Fibroblast of skin of right biceps (primary cell): ENCODE measurements at places on chromosomes 16 and 17.

DNA sequence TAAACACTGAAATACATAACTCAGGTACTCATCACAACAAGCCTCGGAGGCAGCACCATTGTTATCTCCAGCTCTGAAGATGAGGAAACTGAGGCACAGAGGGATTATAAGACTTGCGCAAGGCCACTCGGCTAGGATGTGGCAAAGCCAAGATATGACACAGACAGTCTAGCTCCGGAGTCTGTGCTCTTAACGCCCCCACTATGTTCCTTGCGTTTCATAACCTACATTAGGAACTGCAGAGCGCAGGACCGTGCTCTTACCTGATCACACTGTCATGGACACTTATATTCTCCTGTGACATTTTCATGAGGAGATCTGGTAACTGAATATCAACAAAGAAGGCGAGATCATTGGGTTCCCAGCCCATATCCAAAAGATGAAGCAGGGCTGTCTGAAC is 85.1 kb downstream of the ZZEF1 start:
- no peak for DNase-seq

DNA sequence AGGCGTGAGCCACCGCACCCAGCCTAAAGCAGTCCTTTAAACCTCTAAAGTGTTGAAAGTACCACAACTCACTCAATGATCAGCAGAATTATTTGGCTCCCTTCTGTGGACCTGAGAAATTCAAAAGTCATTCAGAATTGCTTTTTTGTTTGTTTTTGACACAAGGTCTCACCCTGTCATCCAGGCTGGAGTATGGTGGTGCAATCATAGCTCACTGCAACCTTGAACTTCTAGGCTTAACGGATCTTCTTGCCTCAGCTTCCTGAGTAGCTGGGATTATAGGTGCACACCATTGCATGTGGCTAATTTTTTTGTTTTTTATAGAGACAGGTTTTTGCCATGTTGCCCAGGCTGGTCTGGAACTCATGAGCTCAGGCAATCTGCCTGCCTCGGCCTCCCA is 44.3 kb downstream of the TRAF4 start:
- DNase-seq, result no peak

- DNase-seq, result no peak
These were observed 346.2 kb upstream of the ASIC2 start for GRCh38 chr17:33639103-33639880.

- DNase-seq, result no peak
These were observed 117.9 kb upstream of the TNRC6C start for GRCh38 chr17:77840513-77841165.

GRCh38 chr17:39304188-39304587 is 78.4 kb upstream of the STAC2 start:
- DNase-seq, result no peak

DNA sequence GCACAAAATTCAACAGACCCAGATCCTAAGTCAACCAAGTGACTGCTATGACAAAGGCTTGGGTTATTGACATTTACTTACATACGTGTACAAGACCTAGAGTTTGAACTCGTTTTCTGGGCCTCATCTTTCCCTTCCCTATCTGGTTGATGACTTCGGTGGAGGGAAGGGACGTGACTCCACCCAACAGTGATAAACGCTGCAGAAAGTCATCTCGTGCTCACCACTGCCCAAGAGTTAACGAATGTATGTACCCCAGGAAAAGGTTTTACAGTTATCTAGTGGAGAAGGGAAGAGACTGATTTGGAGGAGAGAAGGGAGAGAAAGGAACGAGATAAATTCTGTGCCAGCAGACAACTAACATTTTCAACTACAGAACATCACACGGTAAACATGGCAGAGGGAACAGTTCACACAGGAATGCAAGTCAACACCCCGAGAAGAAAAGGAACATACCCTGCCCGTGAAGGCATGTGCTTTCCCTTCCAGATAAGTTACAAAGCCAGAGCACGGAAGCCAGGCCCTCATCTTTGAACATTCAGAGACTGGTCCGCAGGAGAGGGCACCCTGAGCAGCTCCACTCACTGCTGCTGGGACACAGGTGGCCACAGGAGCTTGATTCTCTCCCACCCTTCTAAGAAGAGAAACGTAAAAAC is 13.9 kb upstream of the CYTH1 start:
- no peak for DNase-seq

- DNase-seq, result no peak
These were observed 7.1 kb upstream of the BAIAP2 start for GRCh38 chr17:81027591-81028505.

GRCh38 chr17:43368740-43369506 is 29.9 kb upstream of the ARL4D start:
- DNase-seq, result peak; percentile 86

GRCh38 chr17:56893503-56893902 is 20.3 kb downstream of the TRIM25 start:
- no peak for DNase-seq

DNA sequence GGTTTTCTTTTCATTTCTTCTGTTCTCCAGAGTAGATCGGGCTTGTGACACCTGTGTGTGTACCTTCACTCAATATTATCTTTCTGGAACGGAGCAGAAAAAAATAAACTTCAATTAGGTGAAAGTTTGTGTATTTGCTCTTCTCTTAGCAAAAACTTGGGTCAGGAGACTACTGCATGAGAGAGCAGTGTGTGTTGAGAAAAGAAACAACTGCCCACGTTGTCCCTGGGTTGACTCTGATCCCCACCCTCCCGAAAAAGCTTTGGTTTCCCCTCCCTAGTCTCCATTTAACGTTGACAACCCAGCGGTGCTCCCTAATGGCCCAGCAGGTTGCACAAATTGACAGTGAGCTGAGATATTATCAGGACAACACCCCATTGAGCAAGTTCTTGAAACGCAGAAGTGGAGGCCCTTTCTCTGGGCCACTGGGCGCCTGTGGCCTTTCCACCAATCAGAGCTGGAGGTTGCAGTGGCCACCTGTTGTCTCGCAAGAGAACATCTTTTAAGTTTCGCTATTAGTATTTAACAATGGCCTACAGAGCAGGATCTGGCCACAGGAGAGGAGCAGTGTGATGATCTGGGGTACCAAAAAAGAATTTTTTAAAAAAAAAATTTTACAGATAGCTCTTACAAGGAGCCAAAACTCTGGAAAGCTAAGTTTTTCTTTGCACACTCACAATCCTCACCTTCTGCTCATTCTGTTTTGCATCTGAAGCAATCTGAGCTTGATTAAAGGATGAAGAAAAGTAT is 1.5 kb upstream of the TOX3 start:
- DNase-seq, result no peak

DNA sequence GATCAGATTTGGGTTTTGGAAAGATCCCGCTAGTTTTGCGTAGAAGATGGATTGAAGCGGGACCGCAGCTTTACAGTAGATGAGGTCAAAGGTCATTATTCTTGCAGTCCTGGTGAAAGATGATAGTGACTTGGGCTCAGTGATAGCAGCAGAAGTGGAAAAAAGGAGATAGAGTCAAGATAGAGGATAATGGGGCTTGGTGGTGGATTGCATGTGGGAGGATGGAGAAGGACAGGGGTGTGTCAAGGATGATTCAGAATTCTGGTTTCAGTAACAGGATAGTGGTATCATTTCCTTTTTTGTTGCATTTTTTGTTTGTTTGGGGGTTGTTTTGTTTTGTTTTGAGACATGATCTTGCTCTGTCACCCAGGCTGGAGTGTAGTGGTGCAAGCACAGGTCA is 28.7 kb downstream of the CHD9NB start:
- DNase-seq, result no peak

- no peak for DNase-seq
These were observed 56.8 kb upstream of the ZNF423 start for GRCh38 chr16:49912721-49913120.

DNA sequence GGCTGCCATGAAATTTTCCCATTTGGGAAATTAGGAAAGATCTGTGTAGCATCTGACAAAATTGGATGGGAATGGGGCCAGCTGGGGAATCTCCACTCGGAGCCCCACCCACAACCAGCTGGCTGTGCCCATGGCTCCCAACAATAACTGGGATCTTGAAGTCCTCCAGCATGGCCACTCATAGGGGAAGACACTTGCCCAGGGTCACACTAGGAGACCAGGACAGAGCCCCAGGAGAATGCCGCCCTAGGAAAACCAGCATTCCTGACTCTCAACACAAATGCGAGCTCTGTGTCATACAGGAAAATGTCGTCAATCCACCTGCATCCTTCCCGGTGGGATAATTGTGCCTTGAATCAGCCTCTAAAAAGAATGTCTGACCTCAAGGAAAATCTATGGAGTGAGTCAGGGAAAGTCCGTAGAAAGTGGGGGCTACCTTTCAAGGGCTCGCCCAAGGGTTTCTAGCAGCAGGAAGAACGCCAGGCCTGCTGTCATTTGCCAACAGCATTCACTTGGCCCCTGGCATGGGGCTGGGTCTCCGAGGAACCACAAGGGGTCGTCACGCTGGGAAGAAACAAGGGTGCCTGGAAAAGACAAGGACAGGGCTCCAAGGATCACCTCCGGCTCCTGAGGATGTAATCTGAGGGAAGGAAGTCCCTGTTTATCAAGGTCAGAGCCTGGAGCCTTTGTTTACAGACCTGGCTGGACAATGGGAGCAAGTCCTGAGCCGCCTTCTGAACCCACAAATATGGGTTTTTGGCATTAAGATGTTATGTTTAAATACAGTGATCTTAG is 15.9 kb downstream of the CDH5 start:
- peak; percentile 92 for DNase-seq

DNA sequence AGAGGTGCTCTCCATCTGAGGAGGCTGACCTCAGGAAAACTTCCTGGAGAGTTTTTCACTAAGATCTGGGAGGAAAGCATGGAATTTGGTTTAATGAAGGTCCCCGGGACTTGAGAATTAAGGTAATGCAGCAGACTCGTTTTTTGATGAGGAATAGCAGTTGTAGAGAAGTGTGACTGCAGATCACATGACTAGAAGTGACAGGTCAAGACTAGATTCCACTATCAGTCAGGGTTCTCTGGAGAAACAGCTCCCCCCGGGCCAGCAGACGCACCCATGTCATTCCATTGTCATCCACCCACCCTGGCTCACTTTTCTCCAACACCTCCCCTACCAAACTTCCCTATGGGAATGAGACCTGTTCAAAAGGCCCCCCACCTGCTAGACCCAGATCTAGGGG is 1.9 kb upstream of the DHRS13 start:
- DNase-seq, result no peak

DNA sequence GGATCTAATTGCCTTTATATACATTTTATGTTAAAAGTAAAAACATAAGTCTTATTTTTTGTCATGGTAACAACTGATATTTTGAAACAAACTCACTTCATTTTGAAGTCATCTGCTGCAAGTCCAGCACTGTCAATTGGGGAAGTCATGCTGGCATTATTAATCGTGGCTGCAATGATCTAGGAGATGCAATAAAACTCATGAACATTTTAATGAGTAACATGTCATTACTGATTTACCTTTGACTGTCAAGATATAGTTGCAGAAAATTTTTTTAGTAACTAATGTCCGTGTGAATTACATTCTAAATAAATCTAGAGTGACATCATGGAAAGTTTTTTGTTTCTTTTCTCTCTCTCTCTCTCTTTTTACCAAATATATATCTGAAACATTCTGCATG is 17.3 kb upstream of the KRT24 start:
- no peak for DNase-seq

- no peak for DNase-seq
These were observed 4.6 kb upstream of the KCNJ12 start for GRCh38 chr17:21371511-21372081.

- no peak for DNase-seq
These were observed 877 bp upstream of the BCL7C start for GRCh38 chr16:30894540-30895368.

GRCh38 chr16:74321356-74321755 is 24.7 kb downstream of the PSMD7 start:
- no peak for DNase-seq
